Left colon (tissue), 2 donors: ENCODE measurements at places on chromosomes 7 and 10.

DNA sequence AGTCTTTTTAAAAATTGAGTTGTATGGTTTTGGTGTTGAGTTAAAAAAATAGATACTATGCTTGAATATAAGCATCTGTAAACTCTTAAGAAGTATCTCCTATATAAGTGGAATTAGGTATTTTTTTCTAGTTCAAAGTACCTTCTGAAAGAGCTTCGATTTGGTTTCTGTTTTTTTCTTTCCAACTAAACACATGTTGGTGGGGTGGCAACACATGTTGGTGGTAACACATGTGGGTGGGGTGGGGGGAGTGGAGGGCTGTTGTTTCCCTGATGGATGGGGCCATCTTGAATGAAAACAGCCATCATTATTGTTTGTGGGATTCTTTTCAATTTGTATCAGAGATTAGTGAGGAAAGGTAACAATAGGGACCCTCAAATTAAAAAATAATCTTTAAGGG lies 178.9 kb downstream of the STK31 start:
- no peak for DNase-seq

DNA sequence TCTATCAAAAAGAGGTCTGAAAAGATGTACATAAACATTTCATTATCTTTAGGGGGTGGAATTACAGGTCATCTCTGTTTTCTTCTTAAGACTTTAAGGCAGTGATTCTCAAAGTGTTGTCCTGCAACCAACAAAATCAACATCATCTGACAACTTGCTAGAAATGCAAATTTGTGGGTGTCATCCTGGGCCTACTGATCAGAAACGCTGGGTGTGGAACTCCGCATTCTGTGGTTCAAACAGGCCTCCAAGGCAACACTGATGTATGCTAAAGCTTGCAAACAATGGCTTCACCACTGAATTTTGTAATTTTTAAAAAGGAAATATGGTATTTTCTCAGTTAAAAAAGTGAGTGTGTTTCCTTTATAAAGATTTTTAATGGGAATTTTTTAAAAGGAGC lies 402.0 kb upstream of the LRRN3 start:
- no peak for DNase-seq

GRCh38 chr10:43076311-43076875 lies 476 bp upstream of the RET start:
- DNase-seq, result peak; percentile 21

DNA sequence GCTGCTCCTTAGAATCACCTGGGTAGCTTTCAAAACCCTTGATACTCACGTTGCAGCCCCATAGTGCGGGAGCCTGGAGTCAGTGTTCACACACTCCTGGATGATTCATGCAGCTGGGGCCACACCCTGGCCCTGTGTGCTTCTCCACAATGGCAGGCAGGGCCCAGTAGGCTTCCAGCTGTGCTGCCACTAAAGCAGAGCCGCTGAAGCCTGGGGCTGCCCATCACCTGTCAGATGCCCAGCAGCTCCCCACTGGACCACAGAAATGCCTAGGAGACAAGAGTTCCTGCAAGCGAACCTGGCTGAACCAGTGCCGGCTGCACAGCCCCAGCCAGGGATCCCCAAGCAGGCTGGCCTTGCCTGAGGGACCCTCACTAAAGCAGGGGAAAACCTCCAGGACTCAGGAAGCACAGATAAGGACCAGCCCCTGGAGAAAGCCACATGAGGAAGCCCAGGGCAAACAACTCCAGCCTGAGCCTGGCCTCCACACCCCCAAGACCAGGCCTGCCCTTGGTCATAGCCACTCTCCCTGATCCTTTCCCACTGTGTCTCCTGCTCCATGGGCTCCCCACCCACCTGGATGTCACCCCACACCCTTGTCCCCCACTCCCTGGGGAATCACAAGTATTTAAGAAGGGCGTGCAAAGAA lies 111.9 kb downstream of the GRID1 start:
- DNase-seq, result no peak

- no peak for DNase-seq
These were observed 450.3 kb downstream of the INHBA start for GRCh38 chr7:41252551-41252950.

DNA sequence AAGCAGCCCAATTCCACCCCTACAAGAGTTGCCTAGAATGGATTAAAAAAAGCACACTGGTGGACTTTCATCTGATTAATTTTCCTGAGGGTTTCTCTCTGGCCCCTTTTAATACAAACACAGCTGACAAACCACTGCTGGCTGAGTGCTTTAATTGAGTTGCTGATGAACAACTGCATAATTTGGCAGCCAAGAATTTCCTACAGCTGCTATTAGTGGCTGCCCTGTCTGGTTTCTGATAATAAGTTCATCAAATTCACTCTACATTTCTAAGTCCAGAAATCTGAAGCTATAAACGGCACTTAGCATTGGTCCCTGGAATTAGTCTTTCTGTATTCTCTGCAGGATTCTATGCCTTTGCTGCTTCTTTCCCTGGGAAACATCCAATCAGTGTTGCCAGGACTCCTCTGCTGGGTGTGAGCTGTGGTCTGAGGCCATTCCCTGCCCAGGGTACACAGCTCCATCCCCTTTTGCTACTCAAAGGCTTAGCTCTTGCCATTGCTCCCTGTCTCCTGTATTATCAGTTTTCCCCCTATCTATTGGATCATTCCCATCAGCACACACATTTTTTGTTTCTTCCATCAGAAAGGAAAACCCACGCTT lies 110.6 kb downstream of the LSM5 start:
- no peak for DNase-seq

DNA sequence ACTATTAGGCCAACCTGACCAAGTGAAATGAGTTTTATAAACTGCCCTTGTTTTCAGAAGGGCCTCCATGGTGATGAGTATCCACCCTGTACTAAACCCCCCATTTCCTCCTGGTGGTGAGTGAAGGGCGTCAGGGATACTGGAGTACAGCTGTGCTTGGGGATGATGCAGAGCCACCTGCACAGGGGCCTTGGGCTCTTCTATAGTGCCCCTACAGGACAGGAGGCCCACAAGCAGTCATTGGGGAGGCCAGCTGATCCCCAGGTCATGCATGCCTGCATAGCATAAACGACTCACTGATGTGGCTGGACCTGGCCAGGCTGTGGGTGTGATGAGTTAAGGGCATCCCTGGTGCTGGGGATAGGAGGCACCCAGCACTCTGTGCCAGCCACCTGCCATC lies 114.1 kb upstream of the CELF2 start:
- DNase-seq, result no peak

GRCh38 chr10:118238573-118239235 lies 103.4 kb downstream of the FAM204A start:
- DNase-seq, result no peak

- no peak for DNase-seq
These were observed 1.0 kb upstream of the NOLC1 start for GRCh38 chr10:102150970-102151773.

DNA sequence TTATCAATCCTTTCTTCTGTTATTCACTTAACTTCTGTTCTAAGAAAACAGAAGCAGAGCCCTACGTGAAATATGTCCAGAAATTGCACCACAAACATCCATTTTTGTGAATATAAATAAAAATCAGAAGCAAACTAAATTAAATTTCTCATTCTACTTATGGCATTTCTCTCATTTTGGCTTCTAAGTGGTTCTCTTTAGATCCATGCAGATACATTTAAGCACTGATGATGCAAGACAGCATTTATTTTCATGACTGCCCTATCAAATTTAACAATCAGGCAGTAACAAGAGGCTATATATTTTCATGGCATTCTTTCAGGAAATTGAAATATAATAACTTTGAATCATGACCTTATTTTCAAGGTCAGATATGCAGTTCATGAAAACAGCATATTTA lies 1049.6 kb downstream of the GRM8 start:
- DNase-seq, result no peak

GRCh38 chr7:69426705-69427104 lies 171.6 kb upstream of the AUTS2 start:
- no peak for DNase-seq

GRCh38 chr10:5904227-5904626 lies 14.2 kb downstream of the FBH1 start:
- no peak for DNase-seq

- peak; percentile 63 for DNase-seq
These were observed 53.5 kb downstream of the AOAH start for GRCh38 chr7:36670585-36671431.

GRCh38 chr10:88115407-88115806 lies 252.0 kb downstream of the PTEN start:
- no peak for DNase-seq

DNA sequence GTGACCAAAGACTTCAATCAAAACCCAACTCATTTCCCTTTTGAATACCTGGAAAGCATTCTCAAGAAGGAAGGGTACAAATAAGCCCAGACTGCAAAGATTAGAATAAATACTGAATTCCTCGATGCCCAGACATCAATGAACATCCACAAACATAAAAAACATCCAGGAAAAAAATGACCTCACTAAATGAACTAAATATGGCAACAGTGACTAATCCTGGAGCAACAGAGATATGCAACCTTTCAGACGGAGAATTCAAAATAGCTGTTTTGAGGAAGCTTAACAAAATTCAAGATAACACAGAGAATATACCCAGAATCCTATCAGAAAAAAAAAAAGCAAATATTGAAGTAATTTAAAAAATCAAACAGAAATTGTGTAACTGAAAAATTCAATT lies 43.2 kb downstream of the PCLO start:
- no peak for DNase-seq

DNA sequence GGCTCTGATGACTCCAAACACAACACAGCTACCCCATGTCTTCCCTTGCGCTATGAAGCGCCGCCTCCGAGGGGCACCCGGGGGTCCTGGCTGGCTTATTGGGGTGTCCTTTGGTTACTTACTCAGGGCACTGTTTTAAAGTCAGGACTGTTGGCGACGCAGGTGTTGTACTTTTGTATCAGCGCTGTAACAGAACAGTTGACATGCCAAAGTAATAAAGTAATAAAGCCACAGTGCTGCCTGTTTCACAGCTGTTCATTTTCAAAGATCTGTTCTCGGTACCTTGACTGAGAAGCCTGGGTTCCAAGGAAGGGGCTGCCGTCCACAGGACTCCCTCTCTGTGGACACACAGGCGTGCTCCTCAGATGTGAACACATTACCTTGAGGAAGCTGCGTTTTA lies 64.1 kb downstream of the WDR37 start:
- DNase-seq, result peak; percentile 46

DNA sequence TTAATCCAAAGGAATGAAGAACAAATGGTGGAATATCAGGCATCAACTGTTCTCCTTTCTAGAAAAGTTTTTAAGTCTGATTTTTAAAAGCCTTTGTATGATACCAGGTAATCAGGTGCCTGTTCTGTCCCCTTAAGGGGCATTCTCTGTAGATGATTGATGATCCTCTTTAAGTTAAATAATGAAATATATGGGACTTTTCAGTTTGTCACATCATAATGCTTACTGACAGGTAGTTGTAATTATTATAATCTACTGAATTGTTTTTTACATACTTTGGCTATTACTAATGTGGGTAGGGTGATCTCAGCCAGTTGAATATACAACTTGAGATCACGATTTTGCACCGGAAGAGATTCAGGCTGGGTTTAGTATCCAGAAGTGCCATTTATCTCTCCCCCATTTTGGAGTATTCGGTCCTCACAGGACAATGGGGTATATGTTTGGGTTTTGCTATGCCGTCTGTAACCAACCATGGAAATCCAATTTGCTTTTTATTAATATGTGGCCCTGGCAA lies 330.2 kb downstream of the BICC1 start:
- no peak for DNase-seq

DNA sequence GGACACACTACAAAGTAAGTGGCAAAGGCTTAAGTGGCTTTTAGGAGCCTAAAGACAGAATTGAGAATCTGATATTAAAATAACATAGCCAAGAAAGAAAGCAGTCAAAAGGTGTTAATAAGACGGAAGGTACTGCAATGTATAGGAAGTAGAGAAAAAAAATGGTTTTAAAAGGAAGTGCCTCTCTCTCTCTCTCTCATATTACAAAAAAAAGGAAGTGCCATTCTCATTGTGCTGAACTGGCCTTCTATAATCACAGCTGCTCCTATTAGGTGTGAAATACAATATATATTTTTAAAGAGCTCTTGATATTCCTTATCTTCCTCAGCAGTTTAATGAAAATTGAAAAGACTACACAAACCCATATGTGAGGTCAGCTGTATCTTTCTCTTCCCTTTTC lies 199.4 kb upstream of the NPVF start:
- no peak for DNase-seq

DNA sequence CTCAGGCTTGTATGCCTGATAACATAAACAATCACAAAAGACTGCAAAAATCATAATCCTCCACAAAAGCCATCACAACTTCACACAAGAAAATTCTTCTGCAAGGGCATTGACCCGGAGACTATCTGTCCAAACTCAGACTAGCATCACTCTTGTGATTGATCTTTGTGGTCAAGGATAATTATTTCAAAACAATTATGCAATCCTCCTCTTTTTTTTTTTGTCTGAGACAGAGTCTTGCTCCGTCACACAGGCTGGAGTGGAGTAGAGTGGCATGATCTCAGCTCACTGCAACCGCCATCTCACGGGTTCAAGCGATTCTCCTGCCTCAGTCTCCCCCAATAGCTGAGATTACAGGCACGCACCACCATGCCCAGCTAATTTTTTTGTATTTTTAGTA lies 22.2 kb downstream of the CDNF start:
- DNase-seq, result no peak

DNA sequence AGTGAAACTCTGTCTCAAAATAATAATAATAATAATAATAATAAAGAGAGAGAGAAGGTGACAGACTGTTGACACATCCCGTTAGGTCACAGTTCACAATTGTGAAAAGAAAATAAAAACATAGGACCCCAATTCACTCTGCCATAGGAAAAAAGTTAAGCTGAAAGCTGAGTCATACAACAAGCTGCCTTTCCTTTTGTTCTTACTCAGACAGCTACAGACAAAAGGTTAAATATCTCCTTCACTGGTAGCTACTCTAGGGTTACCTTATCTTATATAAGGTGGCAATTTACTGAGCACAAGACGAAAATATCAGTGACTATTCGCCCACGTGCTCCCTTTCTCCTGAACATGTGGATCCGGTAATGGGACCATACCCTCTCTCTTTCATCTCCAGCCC lies 17.5 kb downstream of the TUBAL3 start:
- DNase-seq, result no peak

DNA sequence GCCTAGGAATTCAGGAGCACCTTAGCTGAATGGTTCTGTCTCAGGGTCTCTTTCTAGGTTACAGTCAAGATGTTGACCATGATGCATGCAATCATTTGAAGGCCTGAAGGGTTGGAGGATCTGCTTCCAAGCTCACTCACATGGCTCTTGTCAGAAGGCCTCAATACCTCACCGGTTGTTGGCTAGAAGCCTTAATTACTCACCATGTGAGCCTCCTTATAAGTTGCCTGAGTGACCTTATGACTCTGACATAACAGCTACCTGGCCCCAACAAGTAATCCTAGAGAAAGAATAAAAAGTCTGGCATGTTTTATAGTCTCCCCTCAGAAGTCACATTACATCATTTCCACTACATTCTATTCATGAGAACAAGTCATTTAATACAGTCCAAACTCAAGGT lies 3.4 kb upstream of the C1GALT1 start:
- DNase-seq, result no peak
